ENCODE measurements at places on chromosomes 3 and 15. TPM values are rescaled to one million over a fixed set of nuclear protein-coding genes. Genes with fewer than 3 reads are reported as not detected.

The CFAP44 gene
- polyA plus RNA-seq: 2.1 TPM

The ADAMTS7 gene
- polyA plus RNA-seq: not detected

The IL16 gene
- 95.1 TPM for polyA plus RNA-seq

The SLC51A gene
- polyA plus RNA-seq: 1.1 TPM

The CCDC32 gene
- polyA plus RNA-seq: 30.8 TPM

The CASR gene
- not detected for polyA plus RNA-seq

The CAV3 gene
- polyA plus RNA-seq: not detected

The ASB7 gene
- polyA plus RNA-seq: 5.3 TPM

The MUC4 gene
- not detected for polyA plus RNA-seq

The SH3GL3 gene
- not detected for polyA plus RNA-seq

The THAP10 gene
- 0.30 TPM for polyA plus RNA-seq

The EIF5A2 gene
- 1.4 TPM for polyA plus RNA-seq

The NRROS gene
- polyA plus RNA-seq: 7.5 TPM

The CSTA gene
- 211 TPM for polyA plus RNA-seq

The PPM1L gene
- polyA plus RNA-seq: 9.9 TPM

The DNAH1 gene
- polyA plus RNA-seq: 0.15 TPM

The PLA2G4F gene
- polyA plus RNA-seq: not detected

The SI gene
- polyA plus RNA-seq: not detected

The SERINC4 gene
- polyA plus RNA-seq: 0.56 TPM

The WHAMM gene
- polyA plus RNA-seq: 0.92 TPM

The ROBO2 gene
- polyA plus RNA-seq: not detected

The PARP6 gene
- polyA plus RNA-seq: 165 TPM

The INKA1 gene
- polyA plus RNA-seq: 1.3 TPM

The SLC38A3 gene
- not detected for polyA plus RNA-seq

The ZNF662 gene
- polyA plus RNA-seq: not detected
